Dorsolateral prefrontal cortex (tissue), 122 donors: ENCODE measurements at places on chromosomes 6 and 20.

DNA sequence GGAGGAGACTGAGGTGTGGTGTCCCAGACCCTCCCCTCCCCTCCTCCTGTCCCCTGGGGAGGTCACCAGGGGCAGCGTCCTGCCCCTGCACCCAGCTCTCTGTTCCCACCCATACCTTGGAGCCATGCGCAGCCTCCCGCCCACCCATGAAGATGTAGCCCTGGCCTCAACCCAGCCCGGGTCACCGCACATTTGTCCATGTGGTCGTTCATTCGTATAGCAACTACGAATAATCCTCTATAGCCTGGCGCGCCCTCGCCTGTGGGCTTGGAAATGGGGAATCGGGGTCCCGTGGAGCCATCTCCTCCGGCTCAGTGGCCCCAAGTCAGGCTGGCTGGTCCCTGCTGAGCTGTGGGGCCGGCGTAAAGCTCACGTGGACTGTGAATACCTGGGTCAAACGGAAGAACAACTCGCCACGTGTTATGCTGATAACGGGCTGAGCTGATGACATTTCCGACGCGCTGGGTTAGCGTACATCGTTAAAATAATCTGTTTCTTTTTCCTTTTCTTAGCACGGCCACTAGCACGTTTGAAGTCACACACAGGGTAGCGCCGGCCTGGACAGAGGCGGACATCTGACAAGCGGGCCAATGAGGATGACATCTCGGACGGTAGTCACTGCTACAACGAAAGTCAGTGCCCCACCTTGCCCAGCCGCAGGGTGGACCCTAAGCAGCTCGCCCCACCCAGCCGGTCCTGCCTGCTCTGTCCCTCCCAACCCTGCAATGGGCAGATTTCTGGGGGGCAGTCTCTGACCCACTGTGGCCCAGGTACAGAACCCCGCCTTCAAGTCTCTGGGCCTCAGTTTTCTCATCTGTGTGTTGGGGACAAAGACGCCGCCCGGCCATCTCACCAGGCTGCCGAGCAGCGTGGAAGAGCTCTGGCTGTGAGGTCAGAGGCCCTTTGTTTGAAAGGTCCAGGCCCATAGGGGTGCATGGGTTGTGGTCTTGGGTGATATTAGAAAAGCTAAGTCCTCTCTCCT, 19.8 kb upstream of the RBBP8NL start:
- DNase-seq = no peak

- DNase-seq = no peak
These were observed 37.2 kb downstream of the C6orf132 start for GRCh38 chr6:42105156-42105648.

- DNase-seq = no peak
These were observed 45.2 kb upstream of the RIPPLY2 start for GRCh38 chr6:83808005-83808404.

DNA sequence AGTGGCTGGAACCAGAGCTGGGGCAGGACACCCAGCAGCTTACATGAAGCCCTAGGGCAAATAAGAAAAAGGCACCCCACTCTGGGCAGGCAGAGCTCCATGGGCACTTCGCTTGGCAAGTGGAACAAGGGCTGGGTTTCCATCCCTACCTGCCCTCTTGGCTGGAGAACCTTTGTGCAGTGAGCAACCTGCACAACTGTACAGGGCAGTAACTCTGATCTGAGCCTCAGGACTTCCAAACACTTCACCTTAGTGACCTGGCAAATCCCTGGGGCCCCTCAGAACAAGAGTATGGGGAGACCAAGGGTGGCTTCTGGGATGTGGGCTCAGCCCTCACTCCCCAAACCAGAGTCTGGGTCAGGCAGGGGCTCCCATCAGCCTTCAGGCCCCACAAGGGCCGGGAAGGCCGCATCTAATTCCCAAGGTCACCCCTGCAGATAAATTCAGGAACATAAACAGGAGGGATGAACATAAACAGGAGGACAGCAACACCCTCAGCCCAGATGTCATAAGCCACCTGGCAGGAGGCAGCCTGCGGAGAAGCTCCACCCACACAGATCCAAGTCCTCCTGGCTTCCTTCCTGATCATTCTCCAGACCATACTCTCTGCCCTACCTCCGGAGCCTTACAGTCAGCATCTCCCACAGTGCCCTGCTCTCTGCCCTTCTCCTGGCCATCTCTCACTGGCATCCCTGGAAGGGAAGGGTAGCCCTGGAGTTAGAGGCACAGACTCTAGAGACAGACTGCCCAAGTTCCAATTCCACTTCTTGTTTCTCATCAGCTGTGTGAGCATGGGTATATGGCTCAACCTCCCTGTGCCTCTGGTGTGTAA, 37.5 kb downstream of the HNF4A start:
- no peak for DNase-seq

DNA sequence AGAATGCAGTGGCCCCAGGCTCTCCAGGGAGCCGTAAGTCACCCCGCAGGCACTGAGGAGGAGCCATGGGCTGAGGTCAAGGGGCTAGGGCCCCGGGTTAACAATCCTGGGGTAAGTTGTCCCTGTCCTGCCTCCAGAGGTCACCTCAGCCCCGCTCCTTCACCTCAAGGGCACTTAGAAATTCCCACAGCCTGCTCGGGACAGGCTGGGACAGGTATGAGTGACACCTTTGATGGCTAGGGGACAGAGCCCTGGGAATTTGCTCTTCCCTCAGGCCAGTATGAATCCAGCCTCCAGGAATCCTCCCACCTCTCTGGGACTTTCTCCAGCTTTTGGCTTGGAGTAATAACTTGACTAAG, 3.5 kb upstream of the GRM4 start:
- DNase-seq = no peak

GRCh38 chr6:156691018-156691417, 86.2 kb upstream of the ARID1B start:
- no peak for DNase-seq

DNA sequence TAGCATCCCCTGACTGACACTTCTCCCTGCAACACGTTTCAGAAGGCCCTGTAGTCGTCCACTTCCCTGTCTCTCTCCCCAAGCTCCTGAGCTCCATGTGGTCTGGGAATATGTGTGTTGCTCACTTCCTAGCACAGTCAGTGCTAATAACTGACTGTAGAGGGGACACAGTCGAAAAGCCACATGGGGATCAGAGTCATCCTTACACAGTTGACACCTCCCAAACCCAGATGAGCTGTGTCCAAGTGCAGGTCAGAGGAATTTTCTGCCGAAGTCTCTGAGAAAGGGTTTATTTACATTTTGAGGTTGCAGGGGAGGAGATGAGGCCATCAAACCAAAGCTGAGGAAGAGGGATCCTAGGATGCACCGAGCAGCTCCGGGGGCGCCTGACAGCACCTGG, 3.5 kb upstream of the ADAM33 start:
- no peak for DNase-seq

DNA sequence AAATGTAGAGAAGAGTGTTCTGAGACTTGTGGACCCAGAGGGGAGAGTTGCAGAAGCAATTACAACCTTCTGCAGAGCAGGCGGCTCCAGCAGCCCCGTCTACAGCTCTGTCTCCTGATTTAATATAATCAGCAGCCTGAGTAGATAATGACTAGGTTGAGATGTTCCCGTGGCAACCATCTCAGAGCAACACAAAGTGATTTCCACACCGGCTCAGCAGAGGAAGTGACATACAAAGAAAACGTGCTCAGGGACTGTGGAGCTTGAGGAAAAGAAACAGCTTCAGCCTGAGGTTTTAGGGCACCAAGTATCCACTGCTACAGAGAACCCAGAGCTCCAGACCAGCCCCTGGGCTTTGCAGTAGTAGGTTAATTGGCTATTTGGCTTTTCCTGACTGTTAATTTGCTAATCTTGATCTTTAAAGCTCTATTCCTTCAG, 136.4 kb downstream of the MTFR2 start:
- no peak for DNase-seq

GRCh38 chr20:44646023-44646640, 5.4 kb downstream of the ADA start:
- DNase-seq = no peak

- no peak for DNase-seq
These were observed 339.0 kb downstream of the SYNE1 start for GRCh38 chr6:152298055-152298647.

DNA sequence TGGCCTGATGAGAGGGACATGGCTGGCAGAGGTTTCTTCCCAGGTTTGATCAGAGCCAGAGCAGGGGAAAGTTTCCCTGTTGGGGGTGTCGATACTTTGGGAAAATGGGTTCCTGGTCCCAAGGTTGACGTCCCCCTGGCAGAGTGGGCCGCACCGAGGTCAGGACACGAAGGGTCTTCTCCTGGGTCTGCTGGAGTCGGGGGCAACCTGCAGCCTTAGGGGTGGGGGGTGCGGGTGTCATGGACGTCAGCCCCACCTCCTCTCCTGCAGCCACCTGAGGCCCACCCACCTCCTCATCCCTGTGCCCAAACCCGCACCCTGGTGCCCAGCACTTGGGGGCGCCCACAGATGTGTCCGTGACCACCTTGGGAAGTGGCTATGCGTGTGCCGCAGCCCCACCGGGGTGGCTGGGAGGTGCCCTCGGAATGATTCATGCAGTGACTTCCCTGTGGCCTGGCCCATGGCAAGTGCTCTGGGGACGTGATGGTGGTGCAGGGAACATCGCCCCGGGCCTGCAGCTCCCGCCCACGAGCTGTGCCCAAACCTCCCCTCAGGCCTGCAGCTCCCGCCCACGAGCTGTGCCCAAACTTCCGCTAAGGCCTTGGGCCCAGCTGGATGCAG, 64.9 kb downstream of the YTHDF1 start:
- DNase-seq = no peak

DNA sequence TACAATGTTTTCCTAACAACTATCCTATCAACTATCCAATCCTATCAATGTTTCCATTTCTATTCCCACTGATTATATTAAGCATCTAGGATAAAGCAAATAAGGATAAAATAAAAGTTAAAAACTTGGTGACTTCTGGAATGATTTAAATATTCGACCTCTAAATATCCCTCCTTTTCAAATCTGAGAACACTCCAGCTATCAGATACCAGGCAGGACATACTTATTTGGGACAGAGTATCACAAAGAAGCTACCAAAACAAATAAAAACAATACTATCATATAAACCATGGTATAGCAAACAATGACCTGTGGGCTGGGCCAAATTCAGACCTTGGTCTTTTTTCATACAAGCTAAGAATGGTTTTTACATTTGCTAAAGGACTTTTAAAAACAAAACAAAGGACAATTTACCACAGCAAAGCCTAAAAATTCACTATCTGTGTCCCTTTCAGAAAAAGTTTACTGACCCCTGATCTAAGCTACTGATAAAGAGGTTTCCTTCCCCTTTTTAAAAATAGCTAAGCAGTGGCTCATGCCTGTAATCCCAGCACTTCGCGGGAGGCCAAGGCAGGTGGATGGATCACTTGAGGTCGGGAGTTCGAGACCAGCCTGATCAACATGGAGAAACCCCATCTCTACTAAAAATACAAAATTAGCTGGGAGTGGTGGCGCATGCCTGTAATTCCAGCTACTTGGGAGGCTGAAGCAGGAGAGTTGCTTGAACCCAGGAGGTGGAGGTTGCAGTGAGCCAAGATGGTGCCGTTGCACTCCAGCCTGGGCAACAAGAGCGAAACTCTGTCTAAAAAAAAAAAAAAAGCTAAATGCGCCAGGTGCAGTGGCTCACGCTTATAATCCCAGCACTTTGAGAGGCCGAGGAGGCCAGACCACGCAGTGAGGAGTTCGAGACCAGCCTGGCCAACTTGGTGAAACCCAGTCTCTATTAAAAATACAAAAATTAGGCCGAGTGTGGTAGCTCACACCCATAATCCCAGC, 6.0 kb downstream of the NUP153 start:
- no peak for DNase-seq

DNA sequence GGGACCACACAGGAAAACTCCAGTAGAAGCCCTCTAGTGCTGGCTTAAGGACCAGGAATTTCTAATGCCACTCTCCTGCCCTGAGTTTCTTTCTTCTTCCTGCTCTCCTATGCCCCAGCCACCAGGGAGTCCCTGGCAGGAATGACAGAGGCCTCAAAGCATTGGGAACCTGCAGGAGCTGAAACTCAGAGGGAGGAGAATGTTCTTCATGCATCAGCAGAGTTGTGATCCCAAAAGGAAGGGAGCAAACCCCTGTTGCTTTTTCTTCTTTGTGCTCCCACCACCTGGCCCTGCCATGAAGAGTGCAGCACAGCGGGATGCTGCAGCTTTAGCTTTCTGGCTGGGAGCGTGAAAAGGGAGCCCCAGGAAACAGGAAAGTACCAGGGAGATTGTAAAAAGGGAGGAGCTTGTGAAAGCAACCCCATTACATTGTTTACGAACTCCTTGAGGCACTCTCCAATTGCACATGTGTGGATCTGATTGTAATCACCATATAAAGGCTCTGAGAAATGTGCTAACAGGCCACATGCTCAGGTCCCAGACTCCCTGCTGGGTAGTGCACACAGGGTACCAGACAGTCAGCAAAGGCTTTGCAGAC, 34.7 kb upstream of the FKBP1A start:
- DNase-seq = no peak

- DNase-seq = no peak
These were observed 172.4 kb upstream of the MYLIP start for GRCh38 chr6:15956205-15957106.

DNA sequence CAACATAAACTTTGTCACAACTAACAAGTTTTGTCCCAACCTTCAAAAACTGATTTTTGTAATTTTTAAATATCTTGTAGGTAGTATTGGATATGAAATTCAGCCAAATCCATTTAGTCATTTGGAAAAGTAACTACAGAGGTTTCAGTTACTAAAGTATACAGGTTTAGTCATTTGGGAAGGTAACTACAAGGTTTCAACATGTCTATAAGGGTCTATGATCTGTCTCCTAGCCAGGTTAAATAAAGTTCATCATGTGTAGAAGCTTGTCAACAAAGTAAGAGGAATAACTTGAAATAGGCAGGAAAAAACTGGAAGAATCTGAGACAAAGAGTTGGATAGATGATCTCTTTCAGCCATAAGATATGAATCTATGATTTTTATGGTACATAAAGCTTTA, 229.8 kb downstream of the COL12A1 start:
- no peak for DNase-seq
